ENCODE measurements at places on chromosomes 3 and 15.

GRCh38 chr15:94610485-94610884, 379.1 kb downstream of the MCTP2 start:
- DNase-seq, result no peak

DNA sequence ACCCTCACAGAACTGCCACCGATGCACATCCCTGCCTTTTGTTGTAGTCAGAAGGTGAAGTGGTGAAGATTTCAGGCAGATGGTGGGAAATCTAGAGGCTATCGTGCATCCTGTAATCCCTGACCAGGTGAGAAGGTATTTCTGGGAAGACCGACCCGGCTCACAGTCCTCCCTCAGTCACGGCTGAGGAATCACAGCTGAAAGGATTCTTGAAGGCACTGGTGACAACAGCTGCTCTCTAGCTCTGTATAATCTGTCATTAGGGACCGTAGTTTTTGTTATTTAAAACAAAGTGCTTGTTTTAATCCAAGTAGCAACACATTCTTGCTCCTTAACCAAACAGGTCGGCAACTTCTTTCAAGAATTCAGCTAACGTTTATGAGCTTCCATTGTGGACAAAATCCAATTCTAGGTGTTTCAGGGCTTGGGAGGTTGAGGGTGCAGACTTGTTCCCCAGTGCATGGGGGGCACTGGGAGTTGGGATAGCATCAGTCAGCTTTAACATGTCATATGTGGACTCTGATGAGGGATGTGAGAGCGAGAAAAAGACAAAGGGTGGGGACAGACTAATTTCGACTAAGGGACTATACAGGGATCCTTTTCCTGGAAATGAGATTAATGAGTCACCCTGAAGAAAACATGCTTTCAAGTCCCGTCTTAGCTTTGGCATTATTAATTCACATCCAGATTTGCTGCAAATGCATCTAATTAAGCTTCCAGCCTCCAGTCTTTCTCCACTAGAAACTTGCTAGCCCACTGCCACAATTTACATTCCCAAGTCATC, 141.0 kb upstream of the RASGRP1 start:
- no peak for DNase-seq

DNA sequence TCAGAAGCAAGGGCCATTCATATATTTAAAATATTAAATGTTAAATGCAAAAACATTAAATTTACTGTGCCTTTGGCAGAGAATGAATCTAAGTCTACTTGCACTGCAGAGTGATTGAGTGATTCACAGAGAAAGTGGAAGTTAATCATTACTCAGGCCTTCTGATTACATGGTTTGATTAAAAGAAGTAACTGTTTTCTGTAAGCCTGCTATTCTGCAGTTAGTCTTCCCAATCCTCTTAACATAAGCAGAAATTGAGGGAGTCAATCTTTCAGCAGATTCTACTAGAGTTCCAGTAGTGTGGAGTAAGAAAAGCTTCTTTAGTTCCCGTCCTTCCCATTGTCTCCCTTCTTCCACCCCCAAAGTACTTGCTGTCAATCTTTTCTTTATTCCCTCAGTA, 1.5 kb downstream of the NLGN1 start:
- DNase-seq, result no peak

DNA sequence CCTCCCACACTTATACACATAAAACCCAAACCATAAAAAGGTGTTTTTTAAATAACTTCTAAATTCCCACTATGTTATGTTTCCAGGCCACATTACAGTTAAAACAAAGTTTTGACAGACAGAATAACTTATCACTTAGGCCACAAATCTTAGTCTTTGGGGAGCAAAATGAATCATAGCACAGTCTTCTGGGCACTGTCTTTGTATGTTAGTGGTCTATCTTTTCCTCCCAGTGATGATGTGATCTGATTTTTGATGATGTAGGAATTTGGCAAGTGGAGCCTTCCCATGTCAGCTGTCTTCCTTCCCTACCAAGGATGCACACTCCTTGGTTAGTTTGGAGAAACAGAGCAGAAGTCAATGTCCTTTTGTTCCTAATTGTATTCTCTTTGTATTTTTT, 67.3 kb downstream of the THSD4 start:
- no peak for DNase-seq

- no peak for DNase-seq
Observed at GRCh38 chr3:4906107-4906621, 73.1 kb upstream of the BHLHE40 start.

DNA sequence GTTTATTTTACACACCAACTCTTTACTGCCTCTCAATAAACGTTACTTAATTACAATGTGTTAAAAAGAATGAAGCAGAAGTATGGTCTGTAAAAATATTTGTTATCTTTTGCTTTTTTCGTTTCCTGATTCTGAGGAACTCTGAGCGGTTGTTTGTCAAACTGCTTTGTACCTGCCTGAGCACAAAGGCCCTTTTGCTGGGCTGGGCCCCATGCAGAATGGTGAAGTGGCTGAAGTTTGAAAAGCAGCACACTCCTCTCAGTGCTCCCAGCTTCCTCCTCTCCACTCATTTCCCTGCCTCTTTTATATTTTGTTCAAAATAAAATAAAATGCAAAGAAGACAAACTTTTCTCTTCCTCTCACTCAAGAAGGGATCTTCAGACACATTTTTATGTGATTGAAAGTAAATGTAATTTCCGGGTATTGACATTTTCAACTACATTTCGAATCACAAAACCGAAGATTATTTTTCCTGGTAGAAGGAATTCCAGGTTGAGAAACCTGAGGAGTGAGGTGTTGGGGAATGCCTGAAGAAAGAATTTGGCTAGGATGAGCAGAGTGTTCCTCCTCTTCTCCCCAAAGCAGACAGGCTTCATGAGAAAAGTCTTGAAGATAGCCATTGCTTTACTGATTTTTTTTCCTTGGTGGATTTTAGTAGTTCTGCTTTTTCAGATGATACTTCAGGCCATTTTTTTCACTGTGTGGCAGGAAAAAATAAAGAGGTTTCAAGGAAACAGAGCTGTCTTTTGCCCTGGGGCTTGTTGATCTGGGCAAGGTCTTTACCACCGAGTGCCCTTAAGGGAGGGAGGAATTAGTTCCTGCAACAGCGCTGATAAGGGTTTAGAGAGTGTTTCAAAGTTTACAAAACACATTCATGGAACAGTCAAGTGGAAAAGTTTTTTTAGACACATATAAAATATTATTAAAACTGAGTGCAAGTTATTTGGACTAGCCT, 229.8 kb downstream of the NFKBIZ start:
- no peak for DNase-seq

DNA sequence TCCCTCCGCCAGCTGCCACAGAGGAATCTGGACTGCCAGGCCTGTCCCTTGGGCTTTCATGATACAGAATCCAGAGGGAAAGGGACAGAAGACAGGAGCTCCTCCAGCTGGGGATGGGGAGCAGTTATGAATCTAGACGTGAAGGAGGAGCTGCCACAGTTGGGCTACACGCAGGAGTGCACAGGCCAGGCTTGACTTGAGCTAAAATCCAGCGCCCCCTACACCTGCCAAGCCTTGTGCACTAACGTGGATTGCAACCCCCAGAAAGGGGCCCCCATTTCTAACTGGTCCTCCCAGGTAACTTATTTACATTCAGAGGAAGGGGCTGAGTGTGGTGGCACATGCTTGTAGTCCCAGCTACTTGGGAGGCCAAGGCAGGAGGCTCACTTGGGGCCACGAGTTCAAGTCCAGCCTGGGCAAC, 14.3 kb downstream of the KLHL6 start:
- DNase-seq, result no peak

- DNase-seq, result peak; percentile 87
Observed at GRCh38 chr3:178170698-178171535, 365.3 kb upstream of the KCNMB2 start.

GRCh38 chr3:125140011-125140817, 72.3 kb downstream of the SLC12A8 start:
- no peak for DNase-seq

- DNase-seq, result no peak
Observed at GRCh38 chr15:84949845-84950569, 31.6 kb upstream of the PDE8A start.

- DNase-seq, result peak; percentile 68
Observed at GRCh38 chr15:100759698-100760356, 119.8 kb upstream of the ALDH1A3 start.

- no peak for DNase-seq
Observed at GRCh38 chr3:170867143-170867937, 2.7 kb downstream of the RPL22L1 start.

DNA sequence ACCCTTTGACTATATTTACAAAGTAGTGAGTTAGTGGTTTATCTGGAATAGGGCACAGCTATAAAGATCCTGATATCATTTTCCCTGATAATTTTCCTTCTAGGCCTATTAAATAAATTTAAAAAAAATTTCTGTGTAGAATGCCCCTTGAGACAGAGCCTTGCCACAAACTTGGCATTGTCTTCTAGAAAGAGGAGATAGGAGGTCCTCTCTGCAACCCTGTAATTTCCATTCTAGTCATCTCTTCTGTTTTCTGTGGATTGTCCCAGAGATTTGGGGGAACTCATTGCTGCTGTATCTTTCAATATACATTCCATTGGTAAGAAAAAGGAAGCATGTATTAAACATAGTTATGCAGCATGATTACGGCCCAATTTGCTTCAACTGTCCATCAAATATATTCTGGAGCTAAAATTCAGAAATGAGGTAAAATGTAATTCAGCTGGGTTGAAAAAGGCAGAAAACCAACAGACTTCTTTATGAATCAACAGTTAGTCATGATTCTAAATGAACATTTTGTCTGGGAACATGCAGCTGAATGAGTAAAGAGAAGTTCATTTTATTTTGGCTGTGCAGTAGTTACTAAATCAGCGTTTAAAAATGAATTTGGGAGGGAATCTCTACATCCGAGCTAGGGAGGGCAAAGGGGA, 401.1 kb downstream of the NAALADL2 start:
- no peak for DNase-seq

GRCh38 chr15:79296583-79296982, 14.1 kb downstream of the ANKRD34C start:
- no peak for DNase-seq

DNA sequence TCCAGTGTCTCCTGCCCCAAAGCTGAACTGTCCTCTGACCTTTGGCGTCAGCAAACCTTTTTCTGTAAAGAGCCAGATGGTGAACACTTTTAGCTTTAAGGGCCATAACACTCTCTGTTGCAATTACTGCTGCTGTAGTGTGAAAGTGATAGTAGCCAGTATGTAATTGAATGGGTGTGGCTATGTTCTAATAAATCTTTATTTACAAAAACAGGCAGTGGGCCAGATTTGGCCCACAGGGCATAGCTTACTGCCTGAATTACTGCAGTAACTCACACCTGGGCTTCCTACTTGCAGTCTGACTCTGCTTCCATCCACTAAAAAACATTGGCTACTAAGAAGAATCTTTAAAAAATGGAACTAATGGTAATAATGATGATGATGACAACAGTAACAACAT, 68.0 kb upstream of the SLC6A11 start:
- DNase-seq, result no peak

- DNase-seq, result no peak
Observed at GRCh38 chr15:67201136-67201535, 53.3 kb downstream of the AAGAB start.

GRCh38 chr15:62277816-62278394, 112.8 kb upstream of the C2CD4B start:
- DNase-seq, result no peak

GRCh38 chr15:60343221-60343970, 54.4 kb downstream of the ANXA2 start:
- DNase-seq, result no peak

DNA sequence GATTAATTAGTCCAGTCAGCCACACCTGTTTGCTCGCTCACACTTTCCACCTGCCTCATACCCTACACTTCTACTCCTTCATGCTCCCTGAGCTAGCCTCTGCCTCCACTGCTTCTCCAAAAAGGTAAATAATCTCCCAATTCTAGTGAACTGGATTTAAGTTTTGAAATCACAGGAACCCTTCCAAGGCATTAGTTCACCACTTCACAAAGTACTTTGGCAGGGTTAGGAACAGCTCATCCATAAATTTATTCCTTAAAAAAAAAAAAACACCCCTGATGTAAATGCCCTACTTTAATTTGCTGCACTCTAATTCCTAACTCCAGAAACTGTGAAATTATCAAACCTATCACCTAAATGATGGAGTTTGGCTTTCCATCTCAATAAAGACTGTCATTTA, 58.3 kb downstream of the GADL1 start:
- DNase-seq, result no peak

DNA sequence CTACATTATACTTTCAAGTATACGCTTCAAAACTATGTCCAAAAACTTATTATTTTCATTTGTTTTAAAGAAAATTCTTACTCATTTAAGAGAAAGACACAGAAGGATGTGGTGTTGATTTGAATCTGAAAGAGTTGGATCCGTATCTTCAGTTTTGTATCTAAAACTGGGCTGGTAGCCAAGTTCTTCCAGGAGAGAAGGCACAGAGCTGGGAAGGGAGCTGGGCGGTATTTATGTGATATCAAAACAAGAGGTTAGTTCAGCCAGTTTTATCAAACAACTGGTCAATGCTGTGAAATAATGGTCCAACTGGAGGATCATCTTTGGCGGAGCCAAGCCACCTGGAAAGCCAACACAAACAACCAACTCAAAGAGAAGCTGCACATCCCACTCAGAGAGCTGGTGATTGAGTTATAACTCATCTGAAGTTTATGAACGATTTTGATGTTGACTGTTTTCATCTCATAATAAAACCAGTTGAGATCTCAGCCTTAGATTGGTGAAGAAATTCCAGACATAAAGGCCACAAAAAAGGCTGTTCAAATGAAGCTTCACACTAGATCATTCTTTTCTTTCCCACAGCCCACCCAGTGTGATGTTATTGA, 489.6 kb upstream of the RASGRP1 start:
- no peak for DNase-seq

- no peak for DNase-seq
Observed at GRCh38 chr3:107008213-107008612, 369.0 kb upstream of the CCDC54 start.

DNA sequence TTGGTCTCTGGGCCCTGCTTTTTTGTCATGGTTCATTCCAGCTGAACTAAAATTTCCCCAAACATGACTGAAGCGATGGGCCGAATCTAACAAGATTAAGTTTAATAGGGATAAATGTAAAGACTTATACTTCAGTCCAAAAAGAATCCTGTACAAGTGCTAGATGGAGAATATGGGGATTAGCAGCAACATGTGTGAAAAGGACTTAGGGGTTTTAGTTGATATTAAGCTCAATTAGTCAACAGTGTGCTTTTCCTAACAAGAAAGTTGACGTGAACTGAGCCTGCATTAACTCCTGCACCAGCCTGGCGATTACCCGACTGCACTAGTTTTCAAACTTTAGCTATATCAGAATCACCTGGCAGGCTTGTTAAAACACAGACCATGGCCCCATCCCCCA, 61.0 kb upstream of the BBX start:
- no peak for DNase-seq

DNA sequence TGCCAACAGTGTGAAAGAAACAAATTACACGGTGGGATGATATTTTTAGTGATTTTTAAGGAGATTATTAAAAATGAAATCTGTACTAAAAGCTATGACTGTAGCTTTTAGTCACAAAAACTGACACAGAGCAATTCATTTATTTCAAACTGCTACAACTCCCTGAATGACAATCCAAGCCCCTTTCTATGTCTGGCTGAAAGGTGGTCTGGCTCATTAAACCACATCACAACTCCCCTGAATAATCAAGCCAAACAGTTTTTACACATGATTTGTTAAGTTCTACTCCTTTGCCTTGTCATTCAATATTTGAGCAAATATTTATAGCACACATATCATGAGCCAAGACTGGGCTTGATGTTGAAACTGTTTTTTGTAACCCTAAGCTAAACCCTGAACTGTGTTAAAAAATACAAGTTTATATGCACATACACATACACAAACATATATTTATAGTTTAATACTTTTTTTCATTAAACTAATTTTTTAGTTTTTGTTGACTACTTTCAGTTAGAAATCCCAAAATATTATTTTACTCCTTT, 125.5 kb downstream of the RBMS3 start:
- no peak for DNase-seq

GRCh38 chr3:65576966-65577365, 461.8 kb downstream of the MAGI1 start:
- no peak for DNase-seq
